ENCODE measurements at places on chromosomes 11 and 22.

GRCh38 chr22:19085233-19085718, 36.9 kb downstream of the DGCR2 start:
- DNase-seq: no peak

- no peak for DNase-seq
These were observed 279.6 kb upstream of the PLET1 start for GRCh38 chr11:112540261-112540660.

GRCh38 chr11:6269994-6270393, 10.4 kb downstream of the CCKBR start:
- DNase-seq: no peak

DNA sequence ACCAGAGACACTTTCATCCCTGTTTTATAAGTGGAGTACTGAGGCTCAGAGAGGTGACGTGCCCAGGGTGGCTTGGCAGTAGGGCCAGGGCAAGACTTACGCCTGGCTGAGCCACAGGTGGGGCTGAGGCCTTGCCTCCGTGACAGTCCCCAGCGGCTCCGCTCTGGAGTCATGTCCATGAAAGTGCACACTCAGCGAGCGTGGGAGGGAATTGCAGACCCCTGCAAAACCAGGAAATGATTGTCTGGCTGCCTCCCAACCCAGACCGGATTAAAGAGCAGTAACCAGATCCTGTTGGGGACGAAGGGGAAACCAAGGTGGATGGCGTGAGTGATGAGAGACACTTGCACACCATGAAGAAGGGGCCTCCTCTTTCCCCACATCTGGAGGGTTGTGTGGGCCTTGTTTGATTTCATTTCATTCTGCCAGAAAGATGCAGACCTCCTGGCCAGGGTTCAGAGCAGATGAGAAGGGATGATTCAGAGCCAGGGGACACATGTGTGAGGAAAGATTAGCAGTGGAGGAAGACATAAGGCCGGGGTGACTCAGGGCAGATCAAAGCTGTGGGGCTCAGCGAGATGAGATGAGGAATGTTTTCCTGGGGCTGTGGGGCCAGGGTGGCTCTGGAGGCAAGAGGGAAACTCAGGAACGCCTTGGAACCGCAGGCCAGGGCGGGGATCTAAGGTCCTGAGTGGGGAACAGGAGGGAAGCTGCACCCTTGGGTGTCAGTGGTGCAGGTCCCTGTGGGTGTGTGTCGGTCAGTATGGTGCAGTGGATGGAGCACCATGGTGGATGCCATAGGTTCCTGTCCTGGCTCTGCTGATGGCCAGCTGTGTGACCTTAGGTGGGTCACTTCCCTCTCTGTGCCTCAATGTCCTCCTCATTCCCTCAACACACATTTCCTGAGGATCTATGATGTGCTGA, 29.9 kb upstream of the LRRC32 start:
- no peak for DNase-seq

GRCh38 chr22:23279781-23280180, 99.5 kb downstream of the BCR start:
- no peak for DNase-seq

DNA sequence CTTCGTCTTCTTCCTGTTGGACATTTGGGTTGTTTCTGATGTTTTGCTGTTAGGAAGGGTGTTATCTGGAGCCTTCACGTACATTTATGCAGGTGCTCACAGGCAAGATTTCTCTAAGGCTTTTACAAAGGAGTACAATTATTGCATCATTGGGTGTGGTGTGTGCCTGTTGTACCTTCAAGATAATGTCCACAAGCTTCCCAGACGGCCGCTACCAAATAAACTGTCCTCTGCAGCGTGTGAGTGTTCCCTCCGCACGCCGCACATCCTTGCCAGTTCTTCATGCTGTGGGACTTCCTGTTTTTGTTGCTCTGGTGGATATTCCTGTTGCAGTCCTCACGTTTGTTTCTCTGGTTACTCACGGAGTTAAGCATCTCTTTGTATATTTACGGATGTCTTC, 133.3 kb downstream of the TBC1D22A start:
- DNase-seq: no peak

GRCh38 chr11:89347071-89347470, 144.1 kb downstream of the NOX4 start:
- DNase-seq: no peak

Data from memory B cell (primary cell).